ENCODE measurements at places on chromosomes 16 and 17.

DNA sequence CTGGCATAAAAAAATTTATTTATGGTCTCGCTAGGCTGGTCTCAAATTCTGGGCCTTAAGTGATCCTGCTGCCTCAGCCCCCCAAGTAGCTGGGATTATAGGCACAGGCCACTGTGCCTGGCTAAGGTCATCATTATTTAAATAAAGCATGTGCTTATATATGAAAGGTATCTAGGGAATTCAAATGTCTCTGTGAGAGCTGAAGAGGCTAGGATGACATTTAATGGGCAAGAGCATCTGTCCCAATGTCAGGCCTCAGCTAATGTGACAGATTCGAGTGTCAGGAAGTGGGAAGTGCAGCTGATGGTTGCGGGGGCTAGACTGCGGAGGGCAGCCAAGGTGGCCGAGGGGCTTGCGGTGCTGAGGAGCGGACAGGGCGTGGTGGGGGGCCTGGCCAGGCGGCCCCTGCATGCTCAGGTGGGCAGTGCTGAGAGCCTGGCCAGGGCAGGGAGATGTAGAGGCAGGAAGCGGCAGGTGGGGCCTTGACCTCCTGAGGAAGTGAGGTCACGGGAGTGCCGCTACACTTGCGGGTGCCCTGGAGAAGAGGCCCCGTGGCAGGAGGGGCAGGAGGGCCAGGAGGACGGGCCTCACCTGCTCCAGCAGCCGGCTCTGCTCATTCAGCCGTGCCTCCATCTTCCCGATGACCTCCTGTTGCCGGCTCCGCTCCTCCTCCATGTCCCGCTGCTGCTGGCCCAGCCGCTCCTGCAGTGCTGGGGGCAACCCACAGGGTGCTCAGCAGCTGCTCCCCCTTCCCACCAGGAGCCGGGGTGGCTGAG is 12.6 kb upstream of the MRPL38 start:
- no peak for DNase-seq

DNA sequence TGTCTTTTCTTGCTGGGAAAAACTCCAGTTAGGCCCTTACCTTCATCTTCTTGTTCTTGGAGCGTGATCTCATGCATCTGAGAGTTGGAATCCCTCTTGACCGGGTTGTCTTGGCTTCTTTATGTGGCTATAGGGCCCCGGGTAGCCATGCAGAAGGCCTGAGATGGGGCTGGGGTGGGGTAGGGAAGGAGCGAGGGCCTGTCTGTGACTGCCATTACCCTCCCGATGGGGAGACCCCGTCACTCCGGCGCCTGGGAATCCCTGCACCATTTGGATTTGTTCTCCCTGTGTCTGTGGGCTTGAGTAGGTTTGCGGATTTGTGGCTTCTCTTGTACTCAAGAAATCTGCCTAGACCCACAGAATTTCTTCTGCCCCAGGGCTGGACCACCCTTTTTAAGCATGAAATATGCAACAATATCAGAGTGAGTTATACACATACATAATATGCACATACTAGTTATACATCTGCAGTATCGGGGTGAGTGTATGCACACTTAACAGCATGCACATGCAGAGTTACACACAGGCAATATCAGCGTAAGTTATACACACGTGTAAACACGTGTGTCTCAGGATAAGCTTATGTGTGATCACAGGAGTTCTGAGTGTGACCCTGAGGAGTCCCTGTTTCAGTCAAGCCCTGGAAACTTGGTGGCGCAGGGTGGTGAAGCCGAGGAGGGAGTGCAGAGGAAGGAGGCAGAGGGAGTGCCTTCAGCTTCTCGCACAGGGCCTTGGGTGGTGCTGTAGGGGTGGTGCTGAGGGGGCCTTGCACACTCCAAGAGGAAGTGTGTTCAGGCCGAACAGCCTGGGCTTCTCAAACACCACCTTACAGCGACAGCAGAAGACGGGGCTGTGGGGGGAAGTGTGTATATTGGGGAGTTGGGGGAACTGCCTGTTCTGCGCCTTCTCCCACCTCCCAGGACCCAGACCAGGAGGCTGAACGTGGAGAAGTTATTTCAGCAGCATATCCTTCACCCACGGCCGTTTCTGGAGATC is 18.5 kb downstream of the CCDC42 start:
- no peak for DNase-seq

DNA sequence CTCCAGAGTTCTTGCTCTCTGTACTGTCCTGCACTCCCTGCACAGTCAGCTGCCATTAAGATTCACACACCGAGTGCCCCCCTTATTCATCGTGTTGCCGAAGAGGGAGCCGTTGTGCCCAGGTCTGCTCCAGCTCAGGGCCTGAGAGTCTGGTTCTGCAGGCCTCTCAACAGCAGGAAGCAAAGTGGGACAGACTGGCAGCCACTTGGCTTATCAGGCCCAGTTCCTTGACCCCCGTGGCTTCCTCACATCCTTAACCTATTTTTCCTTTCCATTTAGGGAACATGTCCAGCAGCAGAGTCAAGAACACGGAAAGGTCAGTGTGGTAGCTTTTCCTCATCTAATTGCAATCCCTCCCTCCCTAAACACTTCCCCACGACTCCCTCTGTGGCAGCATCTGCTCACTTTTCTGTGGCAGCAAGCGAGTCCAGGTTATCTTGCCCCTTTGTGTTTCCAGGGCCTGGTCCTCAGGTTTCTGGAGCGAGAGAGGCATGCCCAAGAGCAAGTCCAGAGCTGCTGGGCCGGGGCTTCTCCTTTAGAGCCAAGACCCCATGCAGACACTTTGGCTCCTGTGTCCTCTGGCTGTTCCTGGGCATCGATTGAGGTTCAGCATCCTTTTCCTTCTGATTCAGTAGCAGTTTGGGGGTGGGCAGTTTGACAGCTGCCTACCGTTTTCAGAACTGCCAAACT is 22.1 kb upstream of the ADAM11 start:
- DNase-seq, result no peak

- DNase-seq, result no peak
Measured at GRCh38 chr16:87490096-87490798, 2.6 kb downstream of the ZCCHC14 start.

GRCh38 chr17:83098241-83099085 is 19.1 kb downstream of the METRNL start:
- DNase-seq, result no peak
